ENCODE measurements at places on chromosomes 13 and 19. TPM values are rescaled to one million over a fixed set of nuclear protein-coding genes. Genes with fewer than 3 reads are reported as not detected.

DNA sequence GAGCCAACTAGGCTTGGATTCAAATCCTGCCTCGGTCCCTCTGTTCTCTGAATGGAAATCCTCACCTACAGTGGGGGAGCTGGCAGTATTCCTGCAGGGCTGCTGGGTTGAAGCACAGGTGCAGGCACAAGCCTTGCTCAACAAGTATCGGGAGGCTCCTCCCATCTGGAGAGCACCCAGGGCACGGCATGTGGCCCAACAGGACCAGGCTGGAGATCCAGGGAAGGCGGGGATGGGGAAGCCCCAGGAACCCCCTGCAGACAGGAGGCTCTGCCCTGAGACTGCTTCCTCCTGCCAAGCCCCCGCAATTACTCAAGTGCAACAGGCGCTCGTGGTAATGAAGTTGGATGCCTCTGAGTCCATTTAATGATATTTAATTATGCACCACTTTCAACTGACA, 128.0 kb upstream of the VSTM2B start:
- DNase-seq, result no peak

DNA sequence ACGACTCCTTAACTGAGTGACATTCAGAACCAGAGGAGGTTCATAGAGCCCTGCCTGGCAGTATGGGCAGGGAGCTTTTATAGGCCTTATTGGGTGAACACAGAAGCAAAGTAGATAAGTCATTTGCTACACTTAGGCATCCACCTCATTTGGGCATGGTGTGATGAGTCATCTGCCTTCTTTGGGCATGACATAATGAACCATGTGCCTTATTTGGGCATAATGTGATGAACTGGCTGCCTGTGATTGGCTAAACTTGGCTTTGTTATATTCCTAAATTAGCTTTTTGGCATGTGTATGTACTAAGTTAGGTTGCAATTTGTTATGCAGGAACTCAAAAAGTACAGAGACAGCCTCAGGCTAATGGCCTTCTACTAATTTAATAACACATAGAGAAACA, 2210.2 kb upstream of the PCDH20 start:
- DNase-seq, result no peak

DNA sequence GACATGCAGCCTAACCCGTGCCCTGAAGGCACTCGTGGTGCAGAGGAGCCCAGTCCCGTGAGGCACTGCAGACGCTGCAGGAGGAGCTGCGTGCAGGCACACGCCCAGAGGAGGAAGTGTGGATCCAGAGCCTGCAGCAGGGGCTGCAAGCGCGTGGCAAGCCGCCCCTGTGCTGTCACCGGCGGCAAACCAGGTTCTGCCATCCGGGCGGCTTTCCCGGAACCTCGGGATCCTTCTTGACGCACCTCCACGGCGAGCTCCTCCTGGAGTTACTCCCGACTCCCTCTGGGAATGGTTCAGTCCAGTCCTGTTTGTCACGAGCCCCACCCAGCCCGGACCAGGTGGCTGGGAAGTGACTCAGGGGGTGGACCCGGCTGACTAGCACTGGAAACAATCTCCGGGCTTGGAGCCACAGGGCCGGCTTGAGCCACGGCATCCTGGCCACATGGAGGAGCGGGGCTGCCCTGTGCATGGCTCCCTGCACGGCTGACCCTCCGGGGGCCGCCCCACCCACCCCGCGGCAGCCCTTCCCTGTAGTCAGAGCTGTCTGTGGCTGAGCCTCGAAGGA, 10.2 kb downstream of the DPP9 start:
- DNase-seq, result peak; percentile 99

GRCh38 chr19:58399903-58400302, 4.4 kb downstream of the RNF225 start:
- no peak for DNase-seq

DNA sequence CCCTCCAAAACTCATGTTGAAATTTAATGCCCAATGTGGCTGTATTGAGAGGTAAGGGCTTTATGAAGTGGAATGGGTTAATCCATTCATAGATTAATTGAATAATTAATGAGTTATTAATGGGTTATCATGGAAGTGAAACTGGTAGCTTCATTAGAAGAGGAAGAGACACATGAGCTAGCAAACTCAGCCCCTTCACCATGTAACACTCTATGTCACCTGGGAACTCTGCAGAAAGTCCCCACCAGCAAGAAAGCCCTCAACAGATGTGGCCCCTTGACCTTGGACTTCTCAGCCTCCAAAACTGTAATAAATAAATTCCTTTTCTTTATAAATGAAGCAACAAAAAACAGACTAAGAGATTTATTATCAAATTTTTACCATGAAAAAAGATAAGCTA, 223.5 kb downstream of the KLF12 start:
- DNase-seq, result no peak

- DNase-seq, result no peak
Observed at GRCh38 chr19:3950871-3951861, 18.3 kb downstream of the NMRK2 start.

- DNase-seq, result no peak
Observed at GRCh38 chr19:1873524-1874473, 10.4 kb upstream of the KLF16 start.

GRCh38 chr13:58495668-58496067, 864.1 kb downstream of the PCDH17 start:
- no peak for DNase-seq

GRCh38 chr13:84570831-84571230, 688.6 kb upstream of the SLITRK1 start:
- DNase-seq, result peak; percentile 29

GRCh38 chr19:37966211-37966661, 59.2 kb downstream of the SIPA1L3 start:
- no peak for DNase-seq

DNA sequence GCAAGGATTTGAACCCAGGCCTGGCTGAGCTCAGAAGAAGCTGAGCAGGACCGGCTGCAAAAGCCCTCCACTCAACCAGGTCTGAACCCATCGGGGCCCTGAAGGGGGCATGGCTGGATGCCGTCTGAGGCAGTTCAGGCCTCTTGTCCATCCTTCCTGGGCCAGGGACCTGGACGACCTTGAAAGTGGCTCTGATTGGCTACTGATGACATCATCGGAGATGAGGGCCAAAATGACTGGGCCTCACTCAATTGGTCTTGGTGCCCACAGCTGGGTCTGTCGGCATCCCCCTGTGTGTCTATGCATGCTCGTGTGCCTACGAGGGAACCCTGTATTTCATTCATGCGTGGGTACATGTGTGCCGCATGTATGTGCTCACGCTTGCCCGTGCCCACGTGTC, 71.8 kb downstream of the PTPRS start:
- DNase-seq, result no peak

DNA sequence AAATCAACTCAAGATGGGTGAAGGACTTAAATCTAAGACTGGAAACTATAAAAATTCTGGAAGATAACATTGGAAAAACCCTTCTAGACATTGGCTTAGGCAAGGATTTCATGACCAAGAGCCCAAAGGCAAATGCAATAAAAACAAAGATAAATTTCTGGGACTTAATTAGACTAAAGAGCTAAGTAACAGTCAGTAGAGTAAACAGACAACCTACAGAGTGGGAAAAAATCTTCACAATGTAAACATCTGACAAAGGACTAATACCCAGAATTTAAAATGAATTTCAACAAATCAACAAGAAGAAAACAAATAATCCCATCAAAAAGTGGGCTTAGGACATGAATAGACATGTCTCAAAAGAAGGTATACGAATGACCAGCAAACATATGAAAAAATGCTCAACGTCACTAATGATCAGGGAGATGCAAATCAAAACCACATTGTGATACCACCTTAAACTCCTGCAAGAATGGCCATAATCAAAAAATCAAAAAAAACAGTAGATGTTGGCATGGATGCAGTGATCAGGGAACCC, 6.3 kb upstream of the RFX1 start:
- no peak for DNase-seq

GRCh38 chr19:29851769-29852521, 40.2 kb downstream of the CCNE1 start:
- DNase-seq, result no peak

DNA sequence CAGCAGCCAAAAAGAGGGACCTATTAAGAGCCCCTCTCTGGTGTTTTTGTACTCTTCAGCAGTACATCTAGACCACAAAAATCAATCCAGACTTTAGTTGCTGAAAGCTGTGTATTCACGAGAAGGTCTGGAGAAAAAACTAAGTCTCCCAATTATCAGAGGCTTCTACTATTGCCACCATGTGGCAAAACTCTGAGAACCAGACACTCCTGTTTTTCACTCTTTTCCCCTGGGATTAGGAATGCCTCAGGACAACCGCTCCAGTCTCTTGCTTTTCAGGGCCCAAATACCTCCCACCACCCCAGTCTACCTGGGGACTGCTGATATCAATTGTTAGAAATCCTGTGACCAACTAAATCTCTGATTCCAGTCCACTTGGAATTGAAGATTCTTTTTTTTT, 30.1 kb upstream of the OBI1 start:
- no peak for DNase-seq

DNA sequence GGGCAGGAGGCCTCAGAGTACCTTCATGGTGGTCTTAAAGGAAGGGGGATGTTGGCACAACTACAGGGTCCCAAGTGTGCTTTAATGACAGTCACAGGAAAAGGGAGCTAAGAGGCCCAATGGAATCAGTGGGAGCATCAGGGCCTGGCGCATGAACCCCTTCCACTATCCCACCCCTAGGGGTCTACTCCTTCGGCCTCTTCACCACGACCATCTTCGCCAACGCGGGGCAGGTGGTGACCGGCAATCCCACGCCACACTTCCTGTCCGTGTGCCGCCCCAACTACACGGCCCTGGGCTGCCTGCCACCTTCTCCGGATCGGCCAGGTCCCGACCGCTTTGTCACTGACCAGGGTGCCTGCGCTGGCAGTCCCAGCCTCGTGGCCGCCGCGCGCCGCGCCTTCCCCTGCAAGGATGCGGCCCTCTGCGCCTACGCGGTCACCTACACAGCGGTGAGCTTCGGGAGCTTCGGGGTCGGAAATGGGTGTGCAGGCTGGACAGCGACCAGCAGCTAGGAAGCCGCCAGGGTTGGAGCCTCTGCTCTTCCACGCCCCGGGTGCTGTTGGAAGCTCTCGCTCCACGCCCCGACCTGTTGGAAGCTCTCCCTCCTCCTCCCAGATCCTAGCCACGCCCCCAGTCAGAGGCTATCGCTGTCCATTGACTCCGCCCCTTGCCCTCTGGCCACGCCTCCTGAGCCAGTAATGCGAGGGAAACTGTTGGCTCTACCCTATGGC, 6.0 kb downstream of the PLPPR2 start:
- DNase-seq, result no peak

- DNase-seq, result no peak
Observed at GRCh38 chr13:58869566-58869965, 1238.0 kb downstream of the PCDH17 start.

DNA sequence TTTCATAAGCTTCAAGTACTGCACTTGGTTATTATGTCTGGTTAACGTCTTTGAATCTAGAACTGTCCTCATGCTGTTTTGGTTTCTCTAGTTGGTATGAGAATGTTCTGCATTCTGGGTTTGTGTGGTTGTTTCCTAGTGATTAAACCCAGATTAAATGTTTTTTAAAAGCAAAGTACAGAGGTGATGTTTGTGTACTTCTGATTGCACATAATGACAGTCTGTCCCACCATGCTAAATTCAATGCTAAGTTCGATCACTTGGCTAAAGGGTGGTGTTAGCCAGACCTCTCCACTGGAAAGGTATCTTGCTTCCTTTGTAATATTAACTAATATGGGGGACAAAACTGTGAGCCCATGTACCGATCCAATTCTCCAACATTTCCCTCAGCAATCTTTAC, 14.6 kb downstream of the N4BP2L1 start:
- no peak for DNase-seq

DNA sequence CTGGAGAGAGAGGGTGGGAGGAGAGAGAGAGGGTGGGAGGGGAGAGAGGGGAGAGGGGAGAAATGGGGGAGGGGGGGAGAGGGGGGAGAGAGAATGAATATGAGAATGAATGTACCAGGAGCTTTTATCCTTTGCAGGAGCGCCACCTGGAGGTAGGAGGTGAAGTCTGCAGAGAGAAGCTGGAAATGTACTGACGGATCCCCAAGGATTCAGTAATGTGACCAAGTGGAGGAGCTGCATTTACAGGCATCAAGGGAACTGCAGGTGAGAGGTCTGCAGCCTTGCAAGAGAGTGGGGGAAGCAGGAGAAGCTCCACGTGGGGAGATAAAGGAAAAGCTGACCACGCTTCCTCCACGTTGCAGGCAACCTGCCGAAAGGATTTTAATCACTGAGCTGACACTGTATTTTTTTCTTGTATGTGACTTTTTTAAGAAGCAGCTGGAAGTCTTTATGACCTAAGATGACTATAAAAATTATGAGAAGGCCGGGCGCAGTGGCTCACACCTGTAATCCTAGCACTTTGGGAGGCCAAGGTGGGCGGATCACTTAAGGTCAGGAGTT, 33.7 kb downstream of the VSTM1 start:
- DNase-seq, result peak; percentile 71

- DNase-seq, result no peak
Observed at GRCh38 chr19:54502518-54503048, at the start of gene LAIR2. LAIR2 (plus strand) TSS chr19:54502831; CDS start chr19:54502919, 88 bp downstream.

DNA sequence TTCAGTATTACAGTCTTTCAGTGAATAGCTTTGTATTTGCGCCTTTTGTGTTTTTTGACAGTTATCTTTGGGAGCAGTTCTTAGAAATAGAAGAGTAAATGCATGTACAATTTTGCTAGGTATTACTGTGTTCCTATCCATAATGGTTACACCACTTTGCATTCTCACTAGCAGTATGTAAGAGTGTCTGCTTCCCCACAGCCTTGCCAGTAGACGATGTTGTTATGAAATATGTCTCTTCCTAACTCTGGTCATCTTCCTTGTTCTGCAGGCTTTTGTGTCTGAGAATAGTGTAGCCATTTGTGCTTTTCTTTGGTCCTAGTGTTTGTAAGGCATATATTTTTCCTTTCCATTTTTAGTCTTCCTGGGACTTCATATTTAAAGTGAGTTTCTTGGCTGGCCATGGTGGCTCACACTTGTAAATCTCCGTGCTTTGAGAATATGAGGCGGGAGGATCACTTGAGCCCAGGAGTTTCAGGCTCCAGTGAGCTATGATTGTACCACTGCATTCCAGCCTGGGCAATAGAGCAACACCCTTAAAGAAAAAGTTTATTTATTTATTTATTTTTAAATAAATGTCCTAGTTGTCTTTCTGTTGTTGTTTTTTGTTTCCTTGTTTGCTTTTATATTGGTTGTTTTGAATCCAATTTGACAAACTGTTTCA, 140.3 kb downstream of the PDS5B start:
- DNase-seq, result peak; percentile 26

GRCh38 chr13:91270031-91270430, 77.5 kb upstream of the MIR17HG start:
- DNase-seq, result no peak

- peak; percentile 69 for DNase-seq
Observed at GRCh38 chr13:47628666-47629065, 372.4 kb downstream of the SUCLA2 start.

The OR7D2 gene
- total RNA-seq, result not detected

The HS6ST3 gene
- 0.11 TPM for total RNA-seq

The ZNF549 gene
- 3.5 TPM for total RNA-seq

The GIPR gene
- total RNA-seq, result not detected

The FXYD5 gene
- total RNA-seq, result 233 TPM

The GJB6 gene
- total RNA-seq, result not detected

The ZNF616 gene
- total RNA-seq, result 5.8 TPM

The PLPP2 gene
- total RNA-seq, result 1.4 TPM

The CYSLTR2 gene
- total RNA-seq, result not detected

The LGALS14 gene
- total RNA-seq, result not detected

The SBK3 gene
- total RNA-seq, result not detected
